NCI-H187 (cell line): ENCODE measurements at places on chromosomes 2 and 18.

GRCh38 chr2:3427272-3427671 is 47.8 kb downstream of the TRAPPC12 start:
- DNase-seq, result peak; percentile 80

GRCh38 chr2:163983911-163984310 is 248.1 kb upstream of the FIGN start:
- DNase-seq, result no peak

GRCh38 chr2:239477591-239477990 is 76.8 kb upstream of the HDAC4 start:
- no peak for DNase-seq

DNA sequence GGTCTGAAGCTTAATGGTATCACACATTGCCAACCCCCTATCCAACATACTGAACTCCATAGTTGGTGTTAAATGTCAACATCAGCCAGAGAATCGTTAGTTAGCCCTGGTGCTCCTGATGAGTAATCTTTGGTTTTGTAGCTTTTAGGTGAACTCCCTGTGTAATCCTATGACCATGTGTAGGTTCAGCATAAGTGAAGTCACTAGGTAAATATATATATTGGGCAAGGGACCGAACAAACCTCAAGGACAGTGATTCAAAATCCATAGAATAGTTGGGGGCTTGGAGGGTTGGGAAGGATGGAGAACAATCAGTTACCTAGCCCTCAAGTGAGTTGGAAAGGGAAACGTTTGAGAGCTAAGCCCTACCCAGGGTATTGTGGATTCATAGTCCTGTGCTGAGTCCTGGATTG is 16.0 kb upstream of the AP1S3 start:
- DNase-seq, result no peak

DNA sequence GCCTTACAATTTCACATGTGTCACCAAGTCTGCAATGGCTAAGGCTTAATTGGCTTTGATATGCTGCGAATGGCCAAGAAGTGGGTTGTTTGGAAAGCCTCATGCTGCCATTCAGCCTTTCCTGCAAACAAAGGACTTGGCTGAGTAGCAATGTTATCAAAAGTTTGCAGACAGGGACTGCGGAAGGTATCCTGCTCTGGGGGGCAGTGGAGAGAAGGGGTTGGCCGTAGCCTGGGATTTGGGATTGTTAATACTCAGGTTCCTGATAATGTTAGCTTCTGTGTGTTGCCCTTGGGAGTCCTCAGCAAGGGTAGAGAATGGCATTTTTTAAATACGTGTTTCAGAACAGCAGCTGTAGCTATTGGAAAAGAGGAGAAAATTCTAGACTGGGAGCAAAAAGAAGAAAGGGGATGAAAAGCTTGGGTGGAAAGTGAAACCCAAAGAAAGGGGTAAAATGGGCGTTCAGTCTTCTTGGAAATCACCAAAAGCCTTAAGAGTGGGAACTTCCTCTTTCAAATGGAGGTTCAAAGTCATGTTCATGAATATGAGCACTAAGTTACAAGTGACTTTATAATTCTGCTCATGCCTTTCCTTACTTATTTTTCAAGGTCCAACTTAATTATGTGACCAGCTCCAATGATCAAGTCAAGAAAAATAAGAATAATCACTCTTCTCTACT is 325.1 kb downstream of the RNF144A start:
- no peak for DNase-seq

- peak; percentile 61 for DNase-seq
Observed at GRCh38 chr2:10267551-10268465, 34.9 kb upstream of the HPCAL1 start.

DNA sequence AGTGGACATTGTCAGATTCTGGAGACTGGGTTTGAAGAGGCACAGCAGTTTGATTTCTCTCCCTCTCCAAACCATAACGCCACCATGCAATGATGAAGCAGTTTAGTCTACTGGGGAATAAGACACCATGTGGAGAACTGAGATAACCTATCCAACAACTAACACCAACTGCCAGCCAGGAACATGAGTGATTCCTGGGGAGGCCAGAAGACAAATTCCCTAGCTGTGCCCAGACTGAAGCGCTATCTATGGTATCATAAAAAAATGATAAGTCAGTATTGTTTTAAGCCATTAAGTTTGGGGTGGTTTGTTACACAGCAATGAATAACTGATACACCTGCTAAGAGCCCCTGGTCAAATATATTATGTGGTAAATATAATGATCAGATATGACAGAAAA is 129.3 kb downstream of the EXOC6B start:
- no peak for DNase-seq

GRCh38 chr2:101249826-101250225 is 2.9 kb upstream of the CNOT11 start:
- DNase-seq, result no peak

- no peak for DNase-seq
Observed at GRCh38 chr2:215839816-215840215, 173.5 kb downstream of the MREG start.

DNA sequence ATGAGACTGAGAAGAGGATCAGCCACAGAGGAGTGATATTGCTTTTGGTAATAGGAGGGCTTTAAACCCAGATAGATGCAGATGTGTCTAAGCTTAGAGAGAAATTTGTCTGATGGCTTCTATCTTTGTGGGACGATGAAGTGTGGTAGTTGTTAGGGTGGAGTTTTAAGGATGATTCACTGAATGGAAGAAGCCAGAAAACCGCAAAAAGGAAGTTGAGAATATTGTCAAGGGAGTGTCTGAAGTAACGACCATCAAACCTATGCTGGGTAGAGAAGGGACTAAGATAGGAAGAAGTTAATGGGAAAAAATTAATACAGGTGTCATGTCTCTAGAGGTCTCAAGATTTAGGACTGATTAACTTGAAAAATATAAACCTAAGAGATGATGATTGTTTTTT is 195.6 kb upstream of the MC4R start:
- DNase-seq, result no peak

- no peak for DNase-seq
Observed at GRCh38 chr2:164560181-164560792, 61.0 kb downstream of the GRB14 start.

- no peak for DNase-seq
Observed at GRCh38 chr2:100017633-100018032, 124.8 kb downstream of the AFF3 start.

GRCh38 chr2:237227592-237228280 is 142.0 kb downstream of the COPS8 start:
- DNase-seq, result no peak

- DNase-seq, result no peak
Observed at GRCh38 chr18:39841482-39842365, 2113.3 kb upstream of the PIK3C3 start.

GRCh38 chr2:68411397-68412126 is 46.5 kb downstream of the PLEK start:
- no peak for DNase-seq

GRCh38 chr2:44774826-44775492 is 166.5 kb upstream of the SIX3 start:
- DNase-seq, result no peak

GRCh38 chr2:152336119-152336853 is 1.3 kb downstream of the FMNL2 start:
- DNase-seq, result no peak

- no peak for DNase-seq
Observed at GRCh38 chr2:234478121-234478858, 18.6 kb downstream of the ARL4C start.

GRCh38 chr2:218513676-218514075 is 54.5 kb downstream of the USP37 start:
- no peak for DNase-seq

DNA sequence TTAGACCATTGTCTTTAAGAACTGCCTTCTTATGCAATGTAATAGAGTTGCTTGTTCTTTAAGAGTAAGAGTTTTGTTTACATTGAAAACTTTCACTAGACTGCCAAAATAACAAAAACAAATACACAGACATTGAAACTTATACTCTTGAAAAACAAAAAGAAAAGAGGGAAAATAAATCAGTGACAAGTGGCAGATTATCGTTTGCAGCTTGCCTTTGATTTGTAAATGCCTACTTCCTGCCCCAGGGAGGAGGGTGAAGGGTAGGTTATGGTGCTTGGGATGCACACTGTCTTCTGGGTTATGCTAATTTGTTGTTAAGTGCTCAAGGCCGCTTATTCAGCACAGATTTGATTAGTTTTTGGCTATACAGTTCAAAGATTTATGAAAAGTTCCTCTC is 198.7 kb downstream of the TGIF1 start:
- DNase-seq, result no peak

- no peak for DNase-seq
Observed at GRCh38 chr18:73962256-73962655, 185.4 kb downstream of the FBXO15 start.
